ENCODE measurements at places on chromosomes 7 and 10.
A peak's percentile ranks its signal among the peaks of the same experiment; 100 is the strongest.

GRCh38 chr7:30778255-30779025 lies 7.2 kb downstream of the MINDY4 start:
- no peak for DNase-seq

DNA sequence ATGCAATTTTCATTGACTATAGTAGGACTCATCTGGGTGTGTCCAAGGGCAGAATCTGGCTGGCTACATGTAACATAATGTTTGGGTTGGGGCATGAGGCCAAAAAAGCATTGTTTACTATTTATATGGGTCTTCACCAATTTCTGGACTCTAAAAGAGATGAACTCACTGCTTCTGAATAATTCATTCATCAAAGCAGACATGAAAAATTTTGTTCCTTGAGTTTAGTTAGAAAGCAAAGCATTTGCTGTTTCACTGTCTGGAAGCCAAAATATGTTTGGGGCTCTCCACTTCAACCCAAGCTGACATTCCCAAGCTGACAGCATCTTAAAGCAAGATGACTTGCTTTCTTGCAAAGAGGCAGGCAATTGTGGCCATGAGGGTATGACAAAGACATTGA lies 670.6 kb downstream of the SUGCT start:
- no peak for DNase-seq

- DNase-seq, result peak; percentile 68
These were observed 579 bp downstream of the IDI1 start for GRCh38 chr10:1048349-1048731.

DNA sequence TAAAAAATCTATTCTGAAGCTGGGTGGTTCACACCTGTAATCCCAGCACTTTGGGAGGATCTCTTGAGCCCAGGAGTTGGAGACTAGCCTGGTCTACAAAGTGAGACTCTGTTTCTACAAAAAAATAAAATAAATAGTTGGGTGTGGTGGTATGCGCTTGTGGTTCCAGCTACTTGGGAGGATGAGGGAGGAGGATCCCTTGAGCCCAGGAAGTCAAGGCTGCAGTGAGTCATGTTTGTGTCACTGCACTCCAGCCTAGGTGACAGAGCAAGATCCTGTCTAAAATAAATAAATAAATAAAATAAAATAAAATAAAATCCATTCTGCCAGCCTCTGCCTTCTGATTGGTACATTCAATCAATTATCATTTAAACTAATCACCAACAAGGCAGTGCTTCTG lies 17.5 kb downstream of the ZNF33A start:
- DNase-seq, result peak; percentile 28

- no peak for DNase-seq
These were observed 86.3 kb downstream of the PALS2 start for GRCh38 chr7:24659505-24659904.

DNA sequence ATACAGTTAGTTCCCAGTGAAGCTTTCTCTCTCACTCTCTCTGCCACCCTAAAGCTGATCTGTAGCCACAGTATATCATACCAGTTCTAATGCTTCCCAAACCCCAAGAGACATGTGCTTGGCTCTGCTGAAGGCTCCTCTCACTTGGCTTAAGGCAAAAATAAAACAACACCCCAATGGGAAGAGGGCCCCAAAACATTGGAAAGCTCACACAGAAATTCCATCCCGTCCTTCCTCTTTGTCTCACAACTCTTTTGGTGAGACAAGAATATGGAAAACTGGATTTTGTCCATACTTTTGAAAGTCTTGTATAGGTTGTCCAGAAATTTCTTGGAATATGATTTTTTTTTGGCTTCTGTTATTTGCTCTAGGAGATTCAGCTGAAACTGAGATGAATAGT lies 56.1 kb upstream of the WNT16 start:
- DNase-seq, result no peak

DNA sequence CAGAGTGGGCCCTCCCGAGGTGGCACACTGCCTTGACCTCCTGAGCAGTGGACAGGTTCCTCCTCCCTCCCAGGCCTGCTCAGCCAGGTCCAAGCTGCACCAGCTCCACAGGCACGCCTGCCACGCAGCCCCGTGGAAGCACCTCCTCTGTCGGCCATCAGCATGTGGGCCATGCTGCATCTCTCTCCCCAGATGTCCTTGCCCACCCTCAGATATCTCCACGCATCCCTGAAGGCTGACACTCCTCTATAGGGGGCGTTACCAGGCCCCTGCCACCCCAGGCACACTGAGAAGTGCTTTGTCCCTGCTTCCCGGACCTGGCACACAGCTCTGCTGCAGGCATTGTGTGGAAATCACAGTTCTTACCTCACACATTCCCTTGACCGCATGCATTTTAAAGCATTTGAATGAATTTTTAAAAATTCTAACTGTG lies 598.5 kb downstream of the SDK1 start:
- DNase-seq, result no peak

GRCh38 chr7:128145191-128145590 lies 95.9 kb upstream of the LEP start:
- DNase-seq, result no peak

DNA sequence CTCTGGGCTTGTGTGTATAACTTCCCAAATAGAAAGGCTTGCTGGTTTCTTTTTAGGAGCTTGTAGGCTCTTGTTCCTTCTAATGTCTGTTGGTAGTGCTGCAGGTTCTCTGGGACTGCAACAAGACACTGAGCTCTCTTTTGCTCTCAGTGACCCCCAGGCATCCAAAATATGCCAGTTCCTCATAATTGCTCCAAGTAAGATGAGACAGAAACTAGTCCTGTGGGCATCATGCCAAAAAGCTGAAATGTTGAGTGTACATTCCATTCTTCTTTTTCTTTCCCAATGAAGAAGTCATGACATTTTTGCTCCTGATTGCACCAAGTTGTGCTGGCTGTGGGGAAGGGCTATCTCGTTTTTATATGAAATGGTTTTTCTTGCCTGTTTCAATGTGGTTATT lies 7.1 kb upstream of the BTBD16 start:
- DNase-seq, result no peak

- no peak for DNase-seq
These were observed 122.7 kb upstream of the TMEM229A start for GRCh38 chr7:124155432-124156022.

DNA sequence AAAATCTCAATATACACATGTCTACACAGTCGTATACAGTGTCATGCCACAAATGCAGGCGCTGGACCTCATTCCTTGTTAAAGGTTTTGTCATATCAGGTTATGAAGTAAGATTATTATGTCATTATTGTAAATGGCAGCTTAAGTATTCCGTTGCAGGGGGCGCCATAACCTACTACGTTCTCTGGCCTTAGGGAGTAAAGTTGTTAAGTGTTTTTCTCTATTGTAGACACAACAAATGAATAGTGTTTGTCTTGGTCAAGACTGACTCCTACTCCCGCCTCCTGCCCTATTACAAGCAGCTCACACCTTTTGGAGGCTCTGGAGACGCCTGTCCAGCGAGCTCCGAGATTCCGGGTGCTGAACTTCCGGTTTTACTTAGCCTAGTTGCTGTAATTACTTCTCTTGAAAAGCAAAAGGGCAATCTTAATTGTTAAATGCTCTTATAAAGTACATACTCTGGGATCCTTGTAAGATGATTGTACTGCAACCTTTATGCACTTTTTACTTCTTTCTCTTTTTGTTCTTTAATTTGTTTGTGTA lies 994 bp downstream of the GATAD1 start:
- peak; percentile 66 for DNase-seq

- no peak for DNase-seq
These were observed 57.8 kb upstream of the MSRB2 start for GRCh38 chr10:23037561-23037960.

DNA sequence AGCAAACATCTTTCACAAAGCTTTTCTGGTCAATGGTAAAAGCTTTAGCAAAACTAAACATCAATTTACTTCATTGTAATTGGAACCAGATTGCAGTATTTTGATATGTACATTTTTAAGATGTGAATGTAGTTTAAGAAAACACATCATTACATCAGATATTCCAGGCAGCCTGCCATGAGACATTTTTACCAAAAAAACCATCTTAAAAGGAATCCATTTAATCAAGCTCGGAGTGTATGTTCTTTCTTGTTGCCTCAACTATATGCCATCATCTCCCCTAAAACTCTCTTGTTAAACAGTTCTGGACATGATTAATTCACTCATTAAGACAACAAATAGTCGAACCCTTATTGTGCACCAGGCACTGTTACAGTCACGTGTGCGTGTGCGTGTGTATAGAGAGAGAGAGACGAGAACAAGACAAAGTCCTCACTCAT lies 97.5 kb downstream of the UBE2H start:
- DNase-seq, result no peak

DNA sequence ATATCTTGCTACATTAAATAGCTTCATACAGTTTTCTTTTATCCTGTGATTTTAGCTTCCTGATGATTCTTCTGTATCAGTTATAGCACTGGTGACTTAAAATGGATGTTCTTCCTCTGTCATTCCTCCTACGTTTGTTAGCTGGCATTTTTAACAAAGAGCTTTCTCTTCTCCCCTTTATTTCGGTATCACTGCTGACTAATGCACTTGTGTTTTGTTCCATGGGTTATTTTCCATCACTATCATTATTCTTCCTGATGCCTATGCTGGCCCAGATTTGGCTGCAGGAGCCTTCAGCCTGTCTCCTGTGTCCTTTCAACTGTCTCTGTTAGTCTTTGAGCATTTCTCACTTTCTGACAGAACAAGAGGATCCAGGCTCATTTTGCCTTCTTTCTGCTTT lies 13.1 kb downstream of the BMS1 start:
- DNase-seq, result no peak

DNA sequence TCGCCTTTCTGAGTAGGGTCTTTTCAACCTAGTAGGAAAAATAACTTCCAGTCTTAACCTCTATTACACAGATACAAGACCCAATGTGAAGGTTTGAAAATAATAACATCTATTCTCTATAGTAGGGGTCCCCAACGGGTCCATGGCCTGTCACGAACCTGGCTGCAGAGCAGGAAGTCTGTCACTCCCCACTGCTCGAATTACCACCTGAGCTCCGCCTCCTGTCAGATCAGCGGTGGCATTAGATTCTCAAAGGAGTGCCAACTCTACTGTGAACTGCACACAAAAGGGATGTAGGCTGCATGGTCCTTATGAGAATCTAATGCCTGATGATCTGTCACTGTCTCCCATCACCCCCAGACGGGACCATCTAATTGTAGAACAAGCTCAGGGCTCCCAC lies 7.4 kb downstream of the YWHAG start:
- DNase-seq, result no peak

DNA sequence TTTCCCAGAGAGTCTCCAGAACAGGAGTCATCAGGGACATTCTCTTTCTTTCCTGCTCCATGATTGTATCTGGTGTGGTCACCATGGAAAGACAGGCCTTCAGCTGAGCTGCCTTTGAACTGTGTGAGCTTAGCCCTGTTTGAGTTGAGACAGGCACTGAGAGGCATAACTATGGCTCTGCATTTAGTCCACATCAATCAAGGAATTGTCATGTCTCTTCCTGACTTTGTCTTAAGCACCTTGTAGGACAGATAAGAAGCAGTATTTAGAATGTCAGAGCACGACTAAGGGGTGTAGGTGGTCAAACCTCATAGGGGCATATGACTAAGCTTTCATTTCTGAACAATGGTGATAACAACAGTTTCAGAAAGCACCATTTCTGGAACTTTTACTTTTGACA lies 53.5 kb downstream of the EPDR1 start:
- no peak for DNase-seq

DNA sequence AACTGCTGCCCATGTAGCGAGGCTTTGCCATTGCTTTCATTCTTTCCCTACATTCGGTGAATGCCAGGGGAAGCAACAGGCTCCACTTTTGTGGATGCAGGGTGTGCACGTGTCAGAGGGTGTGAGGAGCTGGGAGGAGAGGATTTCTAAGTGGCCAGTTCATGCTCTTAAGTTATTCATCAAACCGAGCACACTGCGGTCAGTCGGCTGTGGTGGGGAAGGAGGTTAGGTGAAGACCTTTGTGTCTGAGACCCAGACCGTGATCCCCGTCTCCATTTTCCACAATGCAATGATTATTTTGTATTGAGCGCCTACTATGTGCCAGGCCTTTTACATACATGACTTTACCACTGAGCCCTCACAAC lies 438.6 kb upstream of the GALNT17 start:
- DNase-seq, result no peak

DNA sequence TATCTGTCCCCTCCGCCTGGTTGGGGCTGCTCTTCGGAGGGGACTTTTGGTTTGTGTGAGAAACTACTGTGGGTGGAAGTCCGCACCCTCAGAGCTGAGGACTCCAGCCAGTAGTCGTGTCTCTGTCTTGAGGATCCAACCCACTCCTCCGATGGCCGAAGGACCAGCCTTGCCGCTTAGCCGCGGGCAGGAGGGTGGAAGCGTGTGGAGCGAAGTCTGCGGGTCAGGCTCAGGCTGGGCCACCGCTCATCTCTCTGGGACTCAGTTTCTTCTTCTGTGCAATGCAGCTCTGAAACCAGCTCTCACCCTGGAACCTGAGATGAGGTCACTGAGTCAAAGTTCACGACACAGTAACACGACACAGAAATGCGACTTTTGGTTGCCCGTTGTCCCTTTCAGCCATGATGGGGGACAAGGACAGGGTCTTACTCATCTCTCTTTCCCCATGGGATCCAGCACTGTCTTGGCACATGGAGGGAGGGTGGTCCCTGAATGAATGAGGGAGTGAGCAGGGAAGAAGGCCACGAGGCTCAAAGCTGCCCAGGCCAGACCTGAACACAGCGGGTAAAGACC lies 133.3 kb upstream of the PODXL start:
- no peak for DNase-seq

- no peak for DNase-seq
These were observed 9.6 kb downstream of the CFTR start for GRCh38 chr7:117489430-117489829.

- DNase-seq, result no peak
These were observed 89.1 kb downstream of the CDK6 start for GRCh38 chr7:92747041-92747835.

DNA sequence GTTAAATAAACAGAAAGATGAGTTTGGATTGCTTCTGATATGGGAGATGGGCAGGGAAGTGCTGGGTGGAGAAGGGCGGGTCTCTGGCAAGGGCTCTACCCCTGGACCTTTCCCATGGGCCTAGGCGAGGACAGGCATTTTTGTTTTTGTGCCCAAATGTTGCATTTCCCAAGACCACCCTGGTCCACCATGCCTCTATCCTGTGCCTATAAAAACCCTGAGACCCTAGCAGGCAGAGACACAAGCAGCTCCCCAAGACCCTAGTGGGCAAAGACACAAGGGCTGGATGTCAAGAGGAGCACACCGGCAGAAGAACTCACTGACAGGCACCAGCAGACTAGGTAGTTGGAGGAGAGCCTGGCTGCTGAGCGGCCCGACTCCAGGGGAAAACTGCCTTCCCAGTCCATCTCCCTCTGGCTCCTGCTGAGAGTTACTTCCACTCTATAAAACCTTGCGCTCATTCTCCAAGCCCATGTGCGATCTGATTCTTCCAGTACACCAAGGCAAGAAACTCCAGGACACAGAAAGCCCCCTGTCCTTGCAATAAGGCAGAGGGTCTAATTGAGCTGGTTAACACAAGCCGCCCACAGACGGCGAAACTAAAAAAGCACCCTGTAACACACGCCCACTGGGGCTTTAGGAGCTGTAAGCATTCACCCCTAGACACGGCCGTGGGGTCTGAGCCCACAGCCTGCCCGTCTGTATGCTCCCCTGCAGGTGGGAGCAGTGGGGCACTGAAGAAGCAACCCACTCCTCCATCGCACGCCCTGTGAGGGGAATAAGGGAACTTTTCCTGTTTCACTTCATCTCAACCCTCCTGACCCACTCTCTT lies 291.4 kb downstream of the PTPRN2 start:
- DNase-seq, result no peak

All from activated CD4-positive, alpha-beta memory T cell treated with anti-CD3 and anti-CD28 coated beads, Interleukin-2, amount 10 ng/mL, durations not matched to agents 7 days and 5 days (primary cell).